ENCODE measurements at places on chromosomes 6 and 20.

DNA sequence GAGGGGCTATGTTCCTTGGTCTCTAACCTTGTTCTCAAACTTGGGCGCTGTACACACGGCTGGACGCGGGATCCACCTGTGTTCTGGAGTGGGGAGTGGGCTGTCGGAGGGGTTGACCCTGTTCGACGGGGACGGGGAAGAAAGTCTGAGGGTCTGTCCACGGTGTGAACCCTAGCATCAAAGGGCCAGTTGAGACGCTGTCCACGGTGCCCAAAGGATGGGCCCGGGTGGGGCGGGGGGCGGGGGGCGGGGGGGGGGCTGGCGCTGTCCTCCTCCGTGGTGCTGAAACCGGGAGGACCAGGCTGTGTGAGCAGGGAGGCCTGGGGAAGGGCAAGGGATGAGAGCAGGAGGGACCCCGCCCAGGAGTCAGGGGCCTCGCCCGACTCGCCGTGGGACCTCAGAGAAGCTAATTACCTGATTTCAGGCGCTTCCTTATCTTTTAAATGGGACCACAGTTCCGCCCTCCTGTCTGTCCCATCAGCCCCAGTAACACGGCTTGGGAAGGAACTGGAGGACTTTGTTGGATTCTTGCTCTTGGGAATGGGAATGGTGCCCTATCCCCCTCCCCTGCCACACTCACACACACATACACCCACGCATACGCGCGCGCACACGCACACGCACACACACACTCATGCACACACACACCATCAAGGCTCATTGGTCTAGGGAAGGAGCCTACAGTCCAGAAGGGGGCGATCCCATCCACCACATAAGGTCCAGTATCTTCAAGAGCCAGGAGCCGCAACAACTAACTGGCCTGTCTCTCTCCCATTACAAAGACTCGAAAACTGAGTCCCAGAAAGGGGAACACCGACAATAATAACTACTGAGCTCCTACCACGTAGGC is 1.0 kb upstream of the VSTM2L start:
- no peak for DNase-seq

- DNase-seq = no peak
These were observed 87.1 kb downstream of the INSM1 start for GRCh38 chr20:20454850-20455627.

- no peak for DNase-seq
These were observed 165.9 kb downstream of the SASH1 start for GRCh38 chr6:148508401-148509041.

DNA sequence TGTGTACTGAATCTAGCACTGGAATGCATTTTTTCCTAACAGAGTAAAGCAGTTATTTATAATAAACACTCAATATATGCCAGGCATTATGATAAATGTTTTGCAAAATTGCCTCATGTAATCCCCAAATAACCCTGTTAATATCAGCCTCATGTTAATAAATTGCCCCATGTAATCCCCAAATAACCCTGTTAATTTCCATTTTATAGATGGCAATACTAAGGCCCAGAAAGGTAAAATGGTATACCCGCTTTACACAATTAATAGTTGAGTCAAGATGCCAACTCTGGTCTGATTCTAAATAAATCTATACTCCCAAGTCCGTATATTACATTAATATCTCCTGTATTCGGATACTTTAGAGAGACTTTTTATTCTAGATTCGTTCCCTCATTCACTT is 6.3 kb downstream of the MYB start:
- no peak for DNase-seq

GRCh38 chr20:6699921-6700562 is 67.4 kb upstream of the BMP2 start:
- no peak for DNase-seq

- no peak for DNase-seq
These were observed 9.6 kb upstream of the SF3B5 start for GRCh38 chr6:144104898-144105487.

DNA sequence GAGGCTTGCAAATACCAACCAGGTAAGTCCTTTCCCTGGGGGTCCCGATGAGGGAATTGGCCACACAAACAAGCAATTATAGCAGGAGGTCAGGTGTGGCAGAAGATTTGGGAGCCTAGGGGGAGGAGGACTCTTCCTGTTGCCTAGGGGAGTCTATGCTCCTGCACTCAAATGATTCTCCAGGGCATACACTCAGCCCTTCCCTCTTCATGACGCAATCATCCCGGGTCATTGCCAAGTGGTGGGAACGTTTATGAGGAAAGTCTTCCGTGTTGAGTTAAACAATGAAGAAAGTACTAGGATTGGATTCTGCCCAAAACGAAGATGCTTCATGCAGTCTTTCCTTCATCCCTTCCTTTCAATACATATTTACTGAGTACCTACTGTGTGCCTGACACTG is 186.5 kb upstream of the TSHZ2 start:
- DNase-seq = no peak

DNA sequence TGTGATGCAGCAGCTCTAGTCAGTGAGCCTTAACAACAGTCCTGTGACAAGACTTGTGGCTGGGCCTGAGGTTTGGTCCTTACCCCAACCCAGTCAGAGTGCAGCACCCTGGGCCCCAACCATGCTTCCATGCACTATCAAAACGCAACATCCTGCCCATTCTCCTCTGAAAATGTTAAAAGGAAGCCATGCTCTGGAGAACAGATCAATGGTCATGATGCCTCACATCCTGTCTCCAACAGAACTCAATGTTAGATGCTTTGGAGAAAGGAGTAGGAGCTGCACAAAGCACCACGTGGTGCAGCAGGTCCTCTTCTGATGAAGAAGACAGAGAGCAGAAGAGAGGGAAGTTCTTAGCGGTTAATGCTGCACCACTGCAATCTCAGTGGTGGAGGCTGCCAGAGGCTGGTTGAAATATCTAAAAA is 41.9 kb downstream of the TRAM2 start:
- DNase-seq = no peak

GRCh38 chr6:42690872-42691271 is 31.5 kb downstream of the PRPH2 start:
- no peak for DNase-seq

GRCh38 chr20:31869942-31870725 is at the start of the genes DUSP15 and TTLL9:
TSS of gene DUSP15 (minus strand) at chr20:31870527. CDS start at chr20:31870337, 190 bp downstream.
TSS of gene TTLL9 (plus strand) at chr20:31870634. CDS start at chr20:31871127, 493 bp downstream.
- DNase-seq = no peak

- no peak for DNase-seq
These were observed 128.5 kb upstream of the CDYL start for GRCh38 chr6:4647414-4648365.

GRCh38 chr6:157089851-157090250 is 233.5 kb downstream of the TMEM242 start:
- DNase-seq = no peak

DNA sequence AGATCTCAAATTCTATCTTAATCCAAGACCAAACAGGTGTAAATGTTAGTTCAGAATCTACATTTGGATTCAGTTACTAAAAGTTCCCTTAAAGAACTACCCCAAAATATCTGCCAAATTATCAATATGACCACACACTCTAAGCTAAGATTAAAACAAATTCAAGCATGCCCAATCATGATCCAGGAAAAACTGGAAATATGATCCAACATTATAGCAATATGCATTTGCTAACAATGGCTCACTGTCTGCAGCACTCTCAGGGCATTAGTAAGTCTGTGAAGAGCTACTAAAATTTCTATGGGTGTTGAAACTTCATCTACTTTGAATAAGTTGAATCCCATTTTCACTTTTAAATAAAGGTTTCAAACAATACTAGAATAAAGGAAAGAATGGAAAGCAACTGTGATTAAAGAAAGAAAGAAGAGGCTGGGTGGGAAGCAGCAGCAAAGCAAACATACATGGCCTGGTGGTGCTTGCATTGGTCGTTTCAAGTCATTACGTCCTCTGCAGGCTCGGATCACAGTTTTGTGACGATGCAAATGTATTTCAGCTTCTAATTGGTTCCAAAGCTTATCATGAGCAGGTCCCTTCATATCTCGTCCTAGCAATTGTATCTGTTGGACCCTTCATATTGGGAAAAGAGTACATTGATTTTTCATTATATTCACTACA is 29.2 kb downstream of the GOPC start:
- no peak for DNase-seq

DNA sequence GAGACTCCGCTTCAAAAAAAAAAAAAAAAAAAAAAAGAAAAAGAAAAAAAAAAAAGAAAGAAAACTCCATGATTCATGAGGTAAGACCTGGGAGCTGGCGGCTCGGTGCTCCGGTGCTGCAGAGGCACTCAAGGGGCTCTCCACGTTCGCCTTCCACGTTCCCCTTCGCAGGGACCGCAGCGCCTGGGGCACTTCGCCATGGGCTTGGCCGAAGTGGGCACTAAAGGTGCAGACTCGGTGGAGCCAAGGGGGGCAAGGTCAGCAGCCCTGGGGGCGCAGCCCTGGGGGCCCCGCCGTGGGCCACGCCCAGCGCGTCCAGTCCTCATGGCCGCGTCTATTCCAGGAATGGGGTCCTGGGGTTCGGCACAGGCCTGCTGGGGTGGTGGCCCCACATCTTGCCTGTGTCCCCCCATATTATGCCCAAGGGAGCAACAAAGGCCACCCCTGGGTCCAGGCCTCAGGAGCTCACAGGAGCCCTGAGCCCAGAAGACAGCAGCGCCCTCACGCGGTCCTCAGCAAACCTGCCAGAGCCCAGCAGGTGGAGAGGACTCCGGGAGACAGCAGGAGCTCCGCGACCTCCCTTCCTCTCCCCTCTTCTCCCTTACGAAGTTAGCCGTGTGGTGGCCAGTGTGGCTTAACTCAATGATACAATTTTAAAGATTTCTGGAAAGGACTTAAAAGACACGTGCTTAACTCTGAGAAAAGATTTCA is 21.9 kb downstream of the ZBTB46 start:
- DNase-seq = no peak

GRCh38 chr20:48722002-48722731 is 105.6 kb downstream of the PREX1 start:
- no peak for DNase-seq

- DNase-seq = no peak
These were observed 79.2 kb downstream of the WDR27 start for GRCh38 chr6:169622618-169623017.

GRCh38 chr6:154234019-154234772 is 122.4 kb downstream of the IPCEF1 start:
- no peak for DNase-seq

DNA sequence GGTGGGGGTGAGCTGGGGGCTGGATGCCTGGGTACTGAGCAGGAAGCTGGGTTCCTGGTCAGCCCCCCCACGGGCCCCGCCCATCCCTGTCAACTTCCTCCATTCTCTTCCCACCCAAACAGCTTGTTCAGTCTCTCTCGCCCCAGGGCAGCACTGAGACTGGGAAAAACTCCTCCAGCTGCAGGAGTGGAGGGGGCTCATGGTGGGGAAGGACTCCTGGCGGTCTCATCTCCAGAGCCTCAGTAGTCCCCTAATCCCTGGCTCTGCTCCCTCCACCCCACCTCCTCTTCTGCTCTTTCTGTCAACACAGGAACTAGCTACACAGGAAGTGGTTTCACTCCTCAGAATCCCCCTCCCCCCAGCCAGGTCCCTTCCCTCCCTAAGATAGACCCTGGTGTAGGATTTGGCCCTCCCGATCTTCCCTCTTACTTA is at the start of gene GPSM3:
TSS of gene GPSM3 (minus strand) at position 36 of the 432 bp plus-strand sequence. CDS start 130 bp downstream, outside the sequence.
- DNase-seq = no peak

- DNase-seq = no peak
These were observed 51.7 kb downstream of the UBR2 start for GRCh38 chr6:42615518-42615917.

DNA sequence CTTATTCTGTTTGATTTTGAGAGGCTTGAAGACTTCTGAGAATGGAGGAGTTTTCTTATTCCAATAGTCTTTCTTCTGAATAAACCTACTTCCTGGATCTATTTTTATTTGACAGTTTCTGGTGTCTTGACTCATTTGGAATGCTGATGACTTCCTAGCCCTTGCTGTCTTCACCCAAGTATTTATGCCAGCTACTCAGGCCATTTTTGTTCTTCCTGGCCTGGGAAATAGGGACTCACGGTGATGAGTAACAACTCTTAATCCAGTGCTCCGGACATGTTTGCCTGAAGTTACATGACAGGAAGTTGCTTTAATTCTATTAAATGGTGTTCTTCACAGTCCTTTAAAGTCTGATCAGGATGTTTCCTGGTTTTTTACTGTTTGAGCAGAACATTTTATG is 272.1 kb upstream of the EYS start:
- DNase-seq = no peak

GRCh38 chr6:115898246-115898645 is 162.4 kb downstream of the FRK start:
- no peak for DNase-seq

- no peak for DNase-seq
These were observed 31.9 kb downstream of the NDUFAF5 start for GRCh38 chr20:13816757-13817156.

DNA sequence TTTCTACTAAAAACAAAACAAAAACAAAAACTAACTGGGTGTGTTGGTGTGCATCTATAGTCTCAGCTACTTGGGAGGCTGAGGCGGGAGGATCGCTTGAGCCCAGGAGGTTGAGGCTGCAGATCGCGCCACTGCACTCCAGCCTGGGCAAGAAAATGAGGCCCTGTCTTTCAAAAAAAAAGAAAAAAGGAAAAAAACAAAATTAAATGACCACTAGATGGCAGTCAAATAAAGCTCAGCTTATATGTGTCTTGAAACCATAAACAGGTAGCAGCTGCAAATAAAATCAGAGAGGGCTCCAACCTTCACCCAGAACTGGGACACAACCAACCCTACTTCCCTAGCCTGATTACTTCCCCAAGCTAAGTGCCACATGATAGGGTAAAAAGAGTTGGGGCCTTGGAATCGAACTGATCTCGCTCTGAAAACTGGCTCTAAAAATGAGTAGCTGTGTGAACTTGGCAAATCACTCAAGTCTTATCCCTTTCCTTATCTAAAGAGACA is 67.1 kb upstream of the ADGRF4 start:
- no peak for DNase-seq

DNA sequence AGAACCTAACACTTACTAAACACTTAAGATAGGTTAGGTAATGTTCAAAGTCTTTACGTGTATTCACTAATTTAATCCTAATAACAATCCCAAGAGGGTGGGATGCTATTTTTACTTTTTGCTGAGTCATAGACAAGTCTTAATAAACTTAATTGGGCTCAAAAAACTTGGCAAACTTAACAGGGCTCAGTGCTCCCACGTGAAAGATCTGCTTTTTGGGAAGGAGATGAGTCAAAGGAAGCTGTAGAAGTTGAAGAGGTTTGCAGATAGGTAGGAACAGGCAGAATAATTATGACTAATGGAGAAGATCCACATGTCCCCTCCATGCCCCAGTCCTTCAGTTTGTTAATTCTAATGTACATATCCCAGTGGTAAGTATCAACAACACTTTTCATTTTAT is 44.5 kb upstream of the STMND1 start:
- no peak for DNase-seq

DNA sequence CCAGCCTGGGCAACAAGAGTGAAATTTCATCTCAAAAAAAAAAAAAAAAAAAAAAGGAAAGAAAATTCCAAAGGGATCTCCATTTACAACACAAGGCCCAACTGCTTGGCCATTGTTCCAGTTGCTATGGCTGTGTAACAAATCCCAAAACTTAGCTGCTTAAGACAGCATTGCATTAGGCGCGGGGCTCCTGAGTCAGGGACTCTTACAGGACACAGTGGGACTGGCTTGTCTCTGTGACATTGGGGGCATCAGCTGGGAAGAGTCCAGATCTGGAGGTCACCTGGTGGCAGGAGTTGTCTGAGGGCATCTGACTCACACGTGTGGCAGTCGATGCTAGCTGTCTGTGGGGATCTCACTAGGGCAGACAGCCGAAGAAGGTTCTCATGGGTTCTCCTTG is 35.6 kb downstream of the TTLL9 start:
- no peak for DNase-seq

- DNase-seq = no peak
These were observed 28.6 kb downstream of the DIDO1 start for GRCh38 chr20:62897666-62898065.
